Fibroblast of lung (primary cell): ENCODE measurements at places on chromosomes 12 and 14. TPM values are rescaled to one million over a fixed set of nuclear protein-coding genes. Genes with fewer than 3 reads are reported as not detected.

- peak overlapping the region; percentile 0 for H3K4me3 ChIP-seq
- no peak for DNase-seq
- peaks cover 21% of the 10 kb centered on the region for H3K36me3 ChIP-seq
- no peaks in the 10 kb centered on the region for H3K27me3 ChIP-seq
- peak overlapping the region; percentile 51 for H3K27ac ChIP-seq
These were observed 12.0 kb downstream of the EID3 start for GRCh38 chr12:104315326-104316224.

AQP2 gene
- not detected in 2 replicates for polyA plus RNA-seq

HIGD1C gene
- not detected in 2 replicates for polyA plus RNA-seq

DNA sequence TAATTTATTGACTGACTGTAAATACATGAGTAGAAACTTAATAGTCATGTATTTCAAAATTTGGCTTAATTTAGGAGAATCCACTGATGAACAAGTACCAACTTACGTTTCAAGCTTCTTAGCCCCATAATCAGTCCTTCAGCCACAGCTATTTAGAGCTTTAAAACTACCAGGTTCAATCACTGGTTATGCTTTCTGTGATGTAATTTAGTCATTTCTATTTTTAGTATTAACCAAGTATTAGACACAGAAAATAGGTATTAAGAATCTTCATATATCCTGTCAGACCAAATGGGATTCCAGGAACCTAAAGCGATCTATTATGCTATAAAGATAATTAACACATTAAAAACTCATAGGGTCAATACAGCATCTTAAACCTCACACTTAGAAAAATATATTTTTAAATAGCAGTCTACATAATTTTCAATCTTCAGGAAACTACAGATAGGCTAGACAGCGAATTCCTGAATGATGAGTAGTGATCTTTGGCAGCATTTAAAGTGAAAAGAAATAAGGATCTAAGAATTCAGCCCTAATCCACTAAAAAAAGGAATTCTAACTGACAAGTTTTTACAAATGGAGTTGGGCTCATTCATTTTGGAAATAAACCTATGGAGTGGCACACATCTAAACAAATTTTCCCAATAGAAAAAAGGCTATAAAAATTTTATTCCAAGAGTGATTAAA is 51.5 kb downstream of the ZC3H14 start:
- H3K27me3 ChIP-seq = no peaks in the 10 kb centered on the region
- H3K4me3 ChIP-seq = no peak overlapping the region
- peak; percentile 86 for DNase-seq
- H3K4me1 ChIP-seq = peaks cover 14% of the 10 kb centered on the region
- no peak overlapping the region for H3K27ac ChIP-seq
- peaks cover 5% of the 10 kb centered on the region for H3K36me3 ChIP-seq

DNA sequence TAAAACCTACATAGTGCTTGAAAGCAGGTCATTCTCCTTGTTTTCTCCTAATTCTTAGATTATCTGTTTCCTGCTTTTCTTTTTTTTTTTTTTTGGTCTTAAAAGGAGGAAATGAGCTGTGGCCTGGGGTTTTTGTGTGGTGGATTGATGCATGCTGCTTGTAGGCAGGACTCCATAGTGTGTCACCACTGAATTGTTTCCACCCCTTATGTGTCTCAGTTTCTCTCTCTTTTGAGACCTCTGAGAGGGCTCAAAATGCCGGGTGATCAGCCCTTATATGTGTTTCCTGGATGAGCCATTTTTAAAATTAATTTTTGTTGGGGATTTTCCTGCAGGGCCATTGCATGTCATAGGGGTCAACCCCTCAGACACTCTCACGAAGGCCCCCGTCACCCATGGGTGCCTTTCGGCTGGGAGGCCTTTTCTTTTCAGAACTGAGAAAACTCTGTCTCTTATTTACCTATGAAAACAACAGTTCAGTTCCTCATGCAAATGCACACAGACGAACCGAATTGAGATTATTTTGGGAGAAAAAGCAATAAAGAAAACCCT is 32.0 kb upstream of the LRRK2 start:
- no peaks in the 10 kb centered on the region for H3K27me3 ChIP-seq
- no peak overlapping the region for H3K27ac ChIP-seq
- H3K36me3 ChIP-seq = no peaks in the 10 kb centered on the region

DNA sequence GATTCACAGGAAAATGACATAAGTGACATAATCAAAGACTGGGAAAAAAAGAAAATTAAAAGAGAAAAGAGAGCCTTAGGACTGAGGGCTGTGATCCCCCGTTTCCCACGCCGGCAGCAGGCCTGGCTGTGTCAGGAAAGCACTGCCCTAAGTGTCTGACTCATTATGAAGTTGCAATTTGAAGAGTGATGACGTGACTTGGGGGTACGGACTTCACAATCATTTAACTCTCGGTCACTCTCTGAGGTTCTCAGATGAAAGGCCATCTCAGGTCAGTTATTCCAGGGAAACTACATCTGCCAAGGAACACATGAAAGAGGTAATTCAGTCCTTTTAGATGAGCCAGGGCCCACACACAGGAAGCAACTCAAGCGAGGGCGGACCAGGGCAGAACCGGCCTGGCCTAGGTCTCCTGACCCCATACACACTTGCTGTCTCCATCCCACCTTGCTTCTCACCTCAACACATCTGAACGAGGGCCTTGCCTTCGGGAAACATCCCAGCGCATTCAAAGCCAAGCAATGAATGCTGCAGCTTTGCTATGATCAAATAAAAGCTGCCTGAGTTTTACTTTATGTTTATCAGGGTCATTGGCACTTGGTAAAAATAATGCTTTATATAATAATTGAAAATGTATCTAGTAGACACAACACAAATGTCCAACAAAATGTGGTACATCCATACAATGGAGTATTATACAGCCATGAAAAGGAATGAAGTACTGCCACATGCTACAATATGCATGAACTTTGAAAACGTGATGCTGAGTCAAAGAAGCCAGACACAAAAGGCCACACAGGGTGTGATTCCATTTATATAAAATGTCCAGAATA is 2.7 kb downstream of the SSH1 start:
- H3K4me1 ChIP-seq = peaks cover 33% of the 10 kb centered on the region
- peak overlapping the region; percentile 99 for H3K4me3 ChIP-seq
- H3K27me3 ChIP-seq = no peaks in the 10 kb centered on the region
- peak; percentile 99 for DNase-seq
- H3K27ac ChIP-seq = peak overlapping the region; percentile 100
- H3K36me3 ChIP-seq = peaks cover 3% of the 10 kb centered on the region

SLC8A3 gene
- 0.03 TPM in 1 of 2 replicates, not detected in the other for polyA plus RNA-seq

- no peaks in the 10 kb centered on the region for H3K4me1 ChIP-seq
- H3K27me3 ChIP-seq = no peaks in the 10 kb centered on the region
- DNase-seq = no peak
- no peak overlapping the region for H3K4me3 ChIP-seq
These were observed 404.0 kb upstream of the ATP2B1 start for GRCh38 chr12:90112666-90113065.

MRPS35 gene
- 70.1 and 70.7 TPM in 2 replicates for polyA plus RNA-seq

GRCh38 chr14:51180577-51180976 is 59.5 kb upstream of the TMX1 start:
- no peak overlapping the region for H3K27ac ChIP-seq
- H3K4me3 ChIP-seq = no peak overlapping the region
- no peaks in the 10 kb centered on the region for H3K4me1 ChIP-seq
- H3K36me3 ChIP-seq = no peaks in the 10 kb centered on the region
- peaks cover 6% of the 10 kb centered on the region for H3K27me3 ChIP-seq

GRCh38 chr12:11150832-11151231 is 16.4 kb upstream of the TAS2R30 start:
- no peak overlapping the region for H3K27ac ChIP-seq
- no peaks in the 10 kb centered on the region for H3K27me3 ChIP-seq
- no peaks in the 10 kb centered on the region for H3K4me1 ChIP-seq
- no peak for DNase-seq
- no peaks in the 10 kb centered on the region for H3K36me3 ChIP-seq
- H3K4me3 ChIP-seq = no peak overlapping the region

GRCh38 chr14:58288106-58288792 is 10.1 kb upstream of the ARID4A start:
- no peaks in the 10 kb centered on the region for H3K4me1 ChIP-seq
- peaks cover 10% of the 10 kb centered on the region for H3K36me3 ChIP-seq
- H3K27ac ChIP-seq = no peak overlapping the region

GRCh38 chr12:27973487-27973890 is 956 bp upstream of the PTHLH start:
- H3K4me3 ChIP-seq = no peak overlapping the region
- H3K27me3 ChIP-seq = peaks cover 29% of the 10 kb centered on the region
- peaks cover 7% of the 10 kb centered on the region for H3K4me1 ChIP-seq
- H3K36me3 ChIP-seq = no peaks in the 10 kb centered on the region
- no peak overlapping the region for H3K27ac ChIP-seq

HOTAIR gene
- not detected in 2 replicates for polyA plus RNA-seq

DNA sequence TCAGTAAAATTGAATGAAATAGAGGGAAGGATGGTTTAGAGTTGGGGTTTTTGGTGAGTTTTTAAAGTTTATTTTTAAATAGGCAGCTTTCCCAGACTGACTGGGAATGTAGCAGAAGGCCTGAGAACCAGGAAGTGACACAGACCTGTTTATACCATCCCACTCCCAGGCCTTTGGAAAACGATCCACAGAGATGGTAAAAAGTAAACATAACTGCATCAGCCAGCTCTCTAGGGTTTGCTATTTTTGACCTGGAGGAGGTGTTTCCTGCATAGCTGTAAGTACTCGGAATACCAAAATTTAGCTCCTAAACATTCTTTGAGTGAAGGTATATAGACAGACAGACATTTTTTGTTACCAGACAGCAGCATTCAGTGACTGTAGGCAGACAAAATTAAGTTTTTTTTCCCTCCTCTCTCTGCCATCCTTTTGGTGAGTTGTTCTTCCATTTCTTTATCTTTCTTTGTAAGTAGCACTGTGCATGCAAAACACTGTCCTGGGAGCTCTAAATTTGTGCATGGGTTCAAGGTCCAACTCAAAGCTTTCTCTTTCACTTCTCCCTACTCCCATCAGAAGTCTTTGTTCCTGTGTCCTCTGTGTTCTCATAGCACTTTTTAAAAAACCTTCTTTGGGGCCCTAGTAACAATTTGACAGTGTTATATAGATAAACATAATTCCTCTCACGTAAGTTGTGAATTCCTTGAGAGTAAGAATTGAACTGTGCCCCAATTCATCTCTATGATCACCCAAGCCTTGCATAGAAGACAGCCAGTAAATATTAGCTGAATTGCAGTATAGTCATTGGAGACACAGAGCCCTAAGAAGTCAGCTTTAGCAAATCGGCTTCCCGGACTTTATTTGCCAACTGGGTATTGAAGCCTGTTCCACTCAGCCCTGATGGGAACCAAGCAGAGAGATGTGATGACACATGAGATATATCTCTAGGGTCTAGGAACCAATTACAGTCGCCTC is 37.4 kb downstream of the SUSD6 start:
- no peaks in the 10 kb centered on the region for H3K27me3 ChIP-seq
- no peak overlapping the region for H3K27ac ChIP-seq

RDH16 gene
- polyA plus RNA-seq = 0.02 TPM in 1 of 2 replicates, not detected in the other

GRCh38 chr12:47307680-47308399 is 228.1 kb upstream of the AMIGO2 start:
- peak; percentile 75 for DNase-seq
- no peak overlapping the region for H3K27ac ChIP-seq
- H3K4me1 ChIP-seq = no peaks in the 10 kb centered on the region
- no peaks in the 10 kb centered on the region for H3K27me3 ChIP-seq
- H3K36me3 ChIP-seq = no peaks in the 10 kb centered on the region
- no peak overlapping the region for H3K4me3 ChIP-seq

GRCh38 chr12:29534935-29535334 is 37.4 kb upstream of the OVCH1 start:
- no peaks in the 10 kb centered on the region for H3K36me3 ChIP-seq
- no peak overlapping the region for H3K27ac ChIP-seq
- peak; percentile 65 for DNase-seq
- no peak overlapping the region for H3K4me3 ChIP-seq

DNA sequence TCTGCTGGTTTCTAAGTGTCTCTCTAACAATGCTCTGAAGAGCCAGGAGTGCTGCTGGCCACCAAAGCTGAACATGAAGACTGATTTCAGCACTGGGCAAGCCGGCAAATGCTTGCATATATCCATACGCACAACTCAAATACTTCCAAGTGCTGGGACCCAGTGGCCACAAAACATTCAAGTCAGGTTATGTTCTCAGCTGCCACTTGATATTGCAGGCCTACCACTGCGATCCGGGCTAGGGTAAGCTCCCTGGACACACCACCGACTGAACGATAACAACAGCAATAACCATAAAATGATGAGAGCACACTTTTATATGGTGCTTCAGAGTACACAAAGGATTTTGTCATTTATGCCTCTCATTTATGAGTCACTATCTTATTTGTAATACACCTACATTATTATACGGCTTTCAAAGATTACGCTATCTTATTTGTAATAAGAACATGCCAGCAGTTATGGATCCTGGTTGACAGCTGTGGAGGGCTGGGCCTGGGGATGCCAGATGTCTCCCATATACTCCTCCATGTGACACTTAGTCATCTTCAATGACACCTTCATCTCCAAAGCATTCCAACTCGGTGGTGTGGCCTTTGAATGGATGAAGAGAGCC is 35.5 kb downstream of the CRACR2A start:
- H3K36me3 ChIP-seq = no peaks in the 10 kb centered on the region
- H3K4me1 ChIP-seq = no peaks in the 10 kb centered on the region
- no peaks in the 10 kb centered on the region for H3K27me3 ChIP-seq

DNA sequence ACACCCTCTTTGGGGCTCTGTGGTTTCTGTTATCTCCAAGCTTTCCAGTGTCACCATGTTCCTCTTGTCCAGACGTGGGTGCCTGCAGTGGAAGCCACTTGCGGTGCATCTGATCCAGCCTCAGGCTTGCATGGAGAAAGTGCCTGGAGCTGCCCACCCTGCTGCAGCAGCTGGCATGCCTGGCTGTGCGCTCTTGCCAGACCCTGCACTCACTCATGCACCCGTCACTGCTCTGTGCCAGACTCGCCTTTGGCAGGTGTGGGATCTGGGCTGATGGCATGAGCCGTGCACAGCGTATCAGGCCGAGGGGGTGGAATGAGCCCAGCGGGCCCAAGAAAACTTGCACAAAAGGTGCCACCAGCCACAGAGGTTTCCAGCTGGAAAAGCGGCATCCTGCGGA is 105.1 kb downstream of the MNAT1 start:
- peaks cover 8% of the 10 kb centered on the region for H3K36me3 ChIP-seq
- DNase-seq = no peak
- H3K4me1 ChIP-seq = no peaks in the 10 kb centered on the region

HOXC12 gene
- not detected in 2 replicates for polyA plus RNA-seq

DNA sequence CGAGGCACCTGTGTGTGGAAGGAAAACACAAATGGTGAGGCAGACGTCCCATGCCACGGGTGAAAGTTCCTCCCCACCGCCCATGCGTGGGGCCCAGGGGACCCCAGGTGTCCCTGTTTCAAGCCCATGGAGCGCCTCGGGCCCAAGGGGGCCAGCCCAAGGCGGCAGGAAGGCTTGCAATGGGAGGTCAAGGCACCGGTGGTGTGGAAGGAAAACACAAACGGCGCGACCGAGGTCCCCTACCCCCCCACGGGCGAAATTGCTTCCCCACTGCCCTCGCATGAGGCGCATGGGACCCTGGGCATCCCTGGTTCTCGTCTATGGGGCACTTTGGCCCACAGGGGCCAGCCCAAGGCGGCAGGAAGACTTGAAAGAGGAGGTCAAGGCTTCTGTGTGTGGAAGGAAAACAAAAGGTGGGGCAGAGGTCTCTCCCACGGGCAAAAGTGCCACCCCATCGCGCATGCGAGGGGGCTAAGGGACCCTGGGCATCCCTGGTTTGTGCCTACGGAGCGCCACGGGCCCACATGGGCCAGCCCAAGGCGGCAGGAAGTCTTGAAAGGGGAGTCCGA is 379.4 kb downstream of the ALG10 start:
- no peaks in the 10 kb centered on the region for H3K27me3 ChIP-seq
- DNase-seq = no peak
- no peaks in the 10 kb centered on the region for H3K4me1 ChIP-seq
- no peak overlapping the region for H3K4me3 ChIP-seq

RHOJ gene
- polyA plus RNA-seq = 10.4 and 27.3 TPM in 2 replicates
